ENCODE measurements at places on chromosomes 3 and 15.

DNA sequence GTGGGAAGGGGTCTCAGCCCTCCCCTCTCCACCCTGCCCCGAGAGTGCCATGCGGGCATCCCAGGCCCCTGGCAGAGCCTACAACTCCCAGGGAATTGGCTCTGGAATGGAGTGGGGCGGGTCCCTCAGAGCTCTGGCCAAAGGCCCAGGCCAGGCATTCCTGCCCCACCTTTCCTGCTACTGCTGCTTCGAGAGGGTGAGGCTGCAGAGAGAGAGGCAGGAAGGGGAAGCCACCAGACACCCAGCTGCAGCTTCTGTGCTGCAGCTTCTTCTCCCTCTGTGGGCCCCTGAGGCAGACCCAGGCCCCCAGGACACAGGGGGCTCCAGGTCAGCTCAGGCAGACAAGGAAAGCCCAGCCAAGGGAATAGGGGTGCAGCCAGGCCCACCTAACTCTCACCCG, 2.7 kb downstream of the ALS2CL start:
- peak; percentile 44 for DNase-seq

DNA sequence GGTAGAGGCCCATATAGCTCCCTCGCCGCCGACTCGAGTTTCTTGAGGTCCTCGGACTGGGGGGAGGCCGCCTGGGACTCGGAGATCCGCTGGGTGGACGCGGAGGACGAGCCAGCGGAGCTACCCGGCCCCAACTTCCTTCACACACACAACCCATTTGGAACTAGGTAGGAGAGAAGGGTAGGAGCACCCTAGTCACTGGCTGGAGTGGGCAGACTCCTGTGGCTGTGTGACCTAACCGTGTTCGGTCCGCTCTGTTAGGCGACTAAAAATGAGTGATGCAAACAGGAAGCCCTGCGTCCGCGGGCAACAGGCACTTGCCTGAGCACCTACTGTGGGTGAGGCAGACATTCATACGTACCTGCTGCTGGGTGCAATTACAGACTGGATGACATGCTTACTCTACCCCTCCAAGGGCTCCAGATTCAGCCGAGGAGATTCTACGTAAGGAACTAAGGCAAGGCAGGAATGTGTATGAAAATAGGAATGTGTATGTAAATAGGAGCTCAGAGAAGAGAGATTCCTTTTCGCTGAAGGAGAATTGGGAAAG, 4.6 kb upstream of the SIN3A start:
- DNase-seq: peak; percentile 77

DNA sequence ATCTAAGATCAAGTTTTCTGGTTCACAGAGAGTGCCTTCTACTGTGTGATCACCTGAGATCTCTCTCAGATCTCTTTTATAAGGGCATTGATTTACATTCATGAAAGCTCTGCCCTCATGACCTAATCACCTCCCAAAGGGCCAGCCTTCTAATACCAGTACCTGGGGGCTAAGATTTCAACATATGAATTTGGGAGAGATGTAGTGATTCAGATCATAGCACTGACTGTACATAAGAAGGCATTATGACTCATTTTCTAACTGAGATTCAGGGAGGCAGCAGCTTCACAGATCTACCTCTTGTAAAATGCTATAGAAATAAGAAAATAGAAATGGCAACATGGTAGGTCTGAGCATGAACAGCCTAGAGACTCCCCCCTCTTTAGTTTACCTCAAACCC, 39.6 kb downstream of the VGLL3 start:
- DNase-seq: peak; percentile 70

- no peak for DNase-seq
Measured at GRCh38 chr3:144237351-144237750, 265.7 kb downstream of the DIPK2A start.

DNA sequence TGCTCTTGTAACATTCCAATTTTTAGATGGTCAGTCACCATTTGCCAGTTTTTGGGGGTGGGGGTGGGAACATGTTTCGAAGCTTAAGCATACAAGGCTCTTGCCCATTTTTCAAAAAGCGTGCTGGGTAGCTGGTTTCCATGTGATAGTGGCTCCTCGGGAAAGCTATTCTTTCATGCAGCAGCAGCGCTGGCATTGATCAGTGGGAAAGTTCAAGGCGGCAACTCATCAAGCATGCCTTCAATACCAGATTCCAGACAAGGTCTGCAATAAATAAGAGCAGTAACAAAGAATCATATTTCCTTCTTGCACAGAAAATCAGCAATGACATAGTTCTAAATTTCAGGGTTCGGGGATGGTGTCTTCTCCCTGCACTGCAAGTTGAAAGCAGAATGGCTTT, 133.5 kb upstream of the ONECUT1 start:
- no peak for DNase-seq

DNA sequence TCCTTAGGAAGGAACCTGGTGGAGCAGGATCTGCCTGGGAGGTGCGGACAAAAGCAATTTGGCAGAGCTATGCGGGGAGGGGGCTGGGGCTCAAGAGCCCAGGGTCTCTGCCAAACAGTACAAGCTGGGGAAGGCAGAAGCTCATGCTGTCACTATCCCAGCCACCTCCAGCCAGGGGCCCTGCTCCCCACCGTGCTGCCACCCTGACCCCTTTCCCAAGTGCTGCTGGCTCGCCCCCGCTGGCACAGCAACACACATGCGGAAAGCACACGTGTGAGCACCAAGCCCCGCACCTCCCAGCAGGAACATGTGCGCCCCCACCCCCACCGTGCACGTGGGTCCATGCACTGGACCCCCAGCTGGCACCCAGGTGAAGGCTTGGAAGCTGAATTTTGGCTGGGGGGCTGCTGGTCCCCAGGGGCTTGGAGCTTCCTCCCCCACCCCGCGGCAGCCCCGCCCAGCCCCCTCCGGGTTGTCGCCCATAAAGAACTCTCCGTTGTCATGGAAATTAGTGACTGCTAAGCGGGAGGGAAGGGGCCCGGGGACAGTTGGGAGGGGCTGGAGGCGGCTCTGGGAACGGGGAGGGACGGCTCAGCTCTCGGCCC, 742 bp downstream of the CAMKV start:
- DNase-seq: no peak

DNA sequence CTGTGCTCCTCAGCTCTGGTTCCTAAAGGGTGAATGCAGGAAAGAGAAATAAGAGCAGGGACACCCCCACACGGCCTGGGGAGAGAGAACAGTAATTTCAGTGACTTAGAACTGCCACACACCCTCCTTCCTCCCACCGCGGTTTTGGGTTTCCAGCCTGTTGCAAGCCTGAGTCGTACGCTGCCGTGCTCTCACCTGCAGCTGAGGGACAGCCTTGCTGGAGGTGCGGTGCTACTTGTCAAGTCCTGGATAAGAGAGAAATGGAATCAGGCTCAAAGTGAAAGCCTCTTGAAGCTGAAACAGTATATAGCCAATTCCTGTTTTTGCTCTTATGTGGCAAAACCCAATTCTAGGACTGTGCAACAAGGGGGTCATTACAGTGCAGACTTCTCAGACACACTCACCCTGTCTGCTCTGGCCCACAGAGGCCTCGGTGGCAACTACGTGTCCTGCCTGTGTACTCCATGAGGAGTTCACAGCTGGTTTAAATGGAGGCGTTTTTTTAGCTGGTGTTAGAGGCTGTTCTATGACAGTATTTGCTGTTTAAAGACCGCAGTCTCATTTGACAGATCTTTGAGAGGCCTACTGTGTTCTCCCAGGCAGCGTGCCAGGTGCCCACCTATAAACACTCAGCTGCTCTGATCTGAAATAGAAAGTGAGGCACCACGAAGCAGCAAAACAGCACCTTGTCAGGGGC, 42.9 kb downstream of the TBC1D2B start:
- DNase-seq: peak; percentile 19

DNA sequence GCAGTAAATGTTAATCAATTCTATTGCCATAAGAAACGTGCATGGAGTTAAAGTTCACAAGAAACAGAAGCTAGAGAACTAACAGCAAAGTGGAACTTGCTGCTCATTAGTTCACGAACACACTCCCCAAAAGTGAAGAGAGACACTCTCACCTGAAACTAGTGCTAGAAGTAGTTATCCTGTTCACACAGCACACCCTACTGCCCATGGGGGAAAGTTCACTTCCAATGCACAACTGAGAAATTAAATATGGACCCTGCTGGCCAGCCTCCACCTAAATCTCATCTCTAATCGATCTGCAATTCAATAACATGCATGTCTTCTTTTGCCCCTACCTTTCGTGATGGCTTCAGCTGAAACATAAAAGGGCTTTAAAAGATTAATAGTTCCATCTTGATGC, 39.4 kb upstream of the FRMD4B start:
- DNase-seq: peak; percentile 48

GRCh38 chr3:59601486-59601885, 551.7 kb upstream of the CFAP20DC start:
- DNase-seq: no peak

GRCh38 chr3:119781330-119782198, at the start of gene NR1I2:
Gene NR1I2, plus strand, starts transcription at chr3:119782101.
- no peak for DNase-seq

- peak; percentile 82 for DNase-seq
Measured at GRCh38 chr15:33094336-33094735, 100.2 kb downstream of the FMN1 start.

DNA sequence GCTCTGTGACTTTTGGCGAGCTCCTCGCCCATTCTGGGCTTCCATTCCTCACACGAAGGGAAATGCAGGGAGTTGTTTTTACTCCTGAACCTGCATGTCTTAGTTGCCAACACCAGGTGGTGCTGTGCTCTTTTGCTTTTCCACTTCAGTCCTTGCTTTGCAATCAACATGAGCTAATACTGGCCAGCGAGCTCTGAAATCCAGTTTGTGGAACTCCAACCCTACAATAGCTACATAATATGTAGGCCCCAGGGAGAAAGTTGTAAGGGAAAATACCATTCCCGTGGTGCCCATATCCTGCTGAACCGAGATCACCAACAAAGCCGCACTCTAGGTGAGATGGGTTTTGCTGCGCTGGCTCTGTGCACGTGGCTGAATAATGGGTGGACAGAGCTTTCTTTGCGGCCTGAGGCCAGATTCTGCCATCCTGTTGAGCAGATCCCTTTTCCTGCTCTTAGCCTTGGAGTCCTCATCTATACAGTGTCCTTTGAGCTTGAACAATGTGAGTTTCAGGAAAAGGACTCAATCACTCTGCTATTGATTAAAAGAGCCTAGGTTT, 25.0 kb downstream of the LSM3 start:
- peak; percentile 87 for DNase-seq

DNA sequence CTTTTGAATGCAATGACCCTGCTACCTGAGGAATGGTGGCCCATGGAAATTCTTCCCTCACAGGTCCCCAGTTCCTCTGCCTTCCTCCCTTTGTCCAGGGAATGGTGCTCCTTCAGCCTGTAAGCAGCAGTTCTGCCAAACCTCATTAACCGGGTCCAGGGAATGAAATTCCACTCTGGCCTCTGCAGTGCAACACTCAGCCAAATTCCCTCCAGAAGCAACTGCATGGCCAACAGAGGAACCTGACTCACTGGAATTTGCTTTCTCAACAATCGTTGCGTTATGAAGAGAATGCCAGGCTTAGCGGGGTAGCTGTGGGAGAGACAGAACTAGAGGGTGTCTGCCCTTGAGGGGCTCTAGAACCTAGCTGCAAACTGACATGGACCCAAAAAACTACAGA, 449.4 kb upstream of the PROK2 start:
- peak; percentile 78 for DNase-seq

- no peak for DNase-seq
Measured at GRCh38 chr3:151477591-151478334, 16.9 kb upstream of the IGSF10 start.

GRCh38 chr3:139302084-139302800, 41.6 kb upstream of the MRPS22 start:
- peak; percentile 100 for DNase-seq

GRCh38 chr3:151483961-151484520, 23.2 kb upstream of the IGSF10 start:
- no peak for DNase-seq

DNA sequence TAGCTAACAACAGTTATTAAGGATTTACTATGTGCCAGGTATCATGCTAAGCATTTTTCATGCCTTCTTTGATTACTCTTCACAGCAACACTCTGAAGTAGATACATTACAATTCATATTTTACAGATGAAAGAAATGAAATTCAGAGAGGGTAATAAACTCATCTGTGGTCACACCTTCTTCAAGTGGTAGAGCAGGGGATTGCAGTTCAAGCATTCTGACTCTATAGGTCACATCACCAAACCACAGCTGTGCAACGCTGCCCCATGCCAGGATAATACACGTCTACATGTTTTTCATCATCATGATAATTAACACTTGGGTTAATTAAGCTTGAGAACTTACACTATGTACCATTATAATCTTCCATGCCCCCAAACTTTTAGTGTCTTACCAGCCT, 98.5 kb downstream of the LRRC3B start:
- no peak for DNase-seq

GRCh38 chr15:51580385-51580784, 42.2 kb downstream of the DMXL2 start:
- DNase-seq: no peak

DNA sequence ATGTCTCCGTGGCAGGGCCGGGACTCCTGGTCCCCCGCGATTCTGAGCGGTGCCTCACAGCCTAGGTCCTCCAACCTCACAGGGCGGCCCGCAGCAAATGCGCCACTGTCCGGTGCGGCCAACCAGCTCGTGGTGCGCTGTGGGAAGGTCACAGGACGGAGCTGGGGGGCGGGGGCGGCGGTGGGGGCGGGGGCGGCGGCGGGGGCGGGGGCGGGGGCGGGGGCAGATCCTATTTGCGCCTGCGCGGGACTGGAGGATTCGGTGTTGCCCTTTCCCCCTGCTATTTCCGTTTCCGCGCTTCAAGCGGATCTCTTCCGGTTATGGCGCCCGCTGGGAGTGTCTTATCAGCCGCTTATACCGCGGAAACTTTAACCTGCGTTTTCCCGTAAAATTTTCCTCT, 106.7 kb upstream of the SNRPN start:
- DNase-seq: peak; percentile 11

- peak; percentile 68 for DNase-seq
Measured at GRCh38 chr15:59174835-59175831, 31.5 kb upstream of the LDHAL6B start.

DNA sequence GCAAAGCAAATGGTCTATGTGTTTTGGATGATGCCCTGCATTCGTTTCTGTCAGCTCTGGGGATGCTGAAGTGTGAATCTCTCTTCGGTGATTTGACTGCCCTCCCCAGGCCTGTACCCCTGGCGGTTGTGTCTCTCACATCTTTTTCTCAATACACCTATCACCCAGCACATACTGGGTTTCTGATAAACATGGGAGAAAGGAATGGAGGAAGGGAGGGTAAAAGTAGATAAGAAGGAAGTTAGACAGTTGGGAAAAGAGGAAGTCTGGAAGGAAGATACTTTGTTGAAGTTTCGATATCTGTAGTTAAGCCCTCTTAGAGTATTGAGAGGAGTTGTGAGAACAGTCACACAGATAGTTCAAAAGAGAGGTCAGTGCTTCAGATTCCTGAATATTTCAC, 35.8 kb upstream of the LRTM1 start:
- no peak for DNase-seq

DNA sequence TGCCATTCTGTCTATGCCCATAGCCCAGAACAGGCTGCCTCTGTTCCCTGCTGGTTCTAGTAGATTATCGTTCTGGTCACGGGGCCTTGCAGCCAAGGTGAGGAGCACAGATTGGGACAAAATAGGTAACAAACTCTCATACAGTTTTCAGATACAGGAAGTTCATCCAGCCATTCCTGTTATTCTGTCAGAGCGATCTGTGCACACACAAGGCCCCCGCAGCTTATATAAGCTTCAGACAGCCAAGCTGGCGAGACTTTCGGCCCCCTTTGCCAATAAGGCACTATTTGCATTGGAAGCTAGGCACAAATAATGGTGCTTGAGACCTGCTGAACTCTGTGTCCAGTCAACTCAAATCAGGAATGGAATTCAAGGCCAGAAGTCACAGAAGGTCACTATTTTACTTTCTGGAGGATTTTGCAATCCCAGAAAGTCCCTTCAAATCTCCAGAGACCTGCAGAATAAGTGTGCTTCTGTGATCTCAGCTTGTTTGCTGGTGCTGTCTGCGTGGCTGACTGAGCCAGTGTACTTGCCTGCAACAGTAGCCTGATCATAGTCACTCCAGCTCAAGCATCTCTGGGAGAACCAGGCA, 69.4 kb downstream of the BFSP2 start:
- DNase-seq: no peak
